ENCODE measurements at places on chromosomes 11 and 22.

DNA sequence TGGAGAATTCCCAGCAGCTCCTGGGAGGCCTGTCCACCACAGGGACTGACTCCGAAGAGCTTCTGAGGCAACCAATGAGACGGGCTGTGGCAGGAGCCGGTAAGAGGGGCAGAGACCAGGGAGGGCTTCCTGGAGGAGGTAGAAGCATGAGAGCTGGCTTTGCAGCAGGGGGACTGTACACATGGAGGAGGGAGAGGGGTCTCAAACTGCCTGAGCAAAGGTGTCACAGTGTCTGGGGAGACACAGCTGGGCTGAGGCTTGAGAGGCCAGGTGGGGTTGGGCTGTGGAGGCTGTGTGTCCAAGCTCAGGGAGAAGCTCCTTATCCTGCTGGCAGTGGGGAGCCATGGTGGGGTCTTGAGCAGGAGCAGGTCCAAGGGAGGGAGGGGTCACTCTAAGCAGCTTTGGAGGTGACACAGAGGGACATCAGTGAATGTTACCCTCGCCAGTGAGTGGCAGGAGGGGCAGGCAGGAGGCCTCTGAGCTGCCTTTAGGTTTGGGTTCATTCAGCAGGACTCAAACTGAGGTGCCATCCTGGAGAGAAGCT is 4.6 kb upstream of the RHOD start:
- DNase-seq, result no peak

DNA sequence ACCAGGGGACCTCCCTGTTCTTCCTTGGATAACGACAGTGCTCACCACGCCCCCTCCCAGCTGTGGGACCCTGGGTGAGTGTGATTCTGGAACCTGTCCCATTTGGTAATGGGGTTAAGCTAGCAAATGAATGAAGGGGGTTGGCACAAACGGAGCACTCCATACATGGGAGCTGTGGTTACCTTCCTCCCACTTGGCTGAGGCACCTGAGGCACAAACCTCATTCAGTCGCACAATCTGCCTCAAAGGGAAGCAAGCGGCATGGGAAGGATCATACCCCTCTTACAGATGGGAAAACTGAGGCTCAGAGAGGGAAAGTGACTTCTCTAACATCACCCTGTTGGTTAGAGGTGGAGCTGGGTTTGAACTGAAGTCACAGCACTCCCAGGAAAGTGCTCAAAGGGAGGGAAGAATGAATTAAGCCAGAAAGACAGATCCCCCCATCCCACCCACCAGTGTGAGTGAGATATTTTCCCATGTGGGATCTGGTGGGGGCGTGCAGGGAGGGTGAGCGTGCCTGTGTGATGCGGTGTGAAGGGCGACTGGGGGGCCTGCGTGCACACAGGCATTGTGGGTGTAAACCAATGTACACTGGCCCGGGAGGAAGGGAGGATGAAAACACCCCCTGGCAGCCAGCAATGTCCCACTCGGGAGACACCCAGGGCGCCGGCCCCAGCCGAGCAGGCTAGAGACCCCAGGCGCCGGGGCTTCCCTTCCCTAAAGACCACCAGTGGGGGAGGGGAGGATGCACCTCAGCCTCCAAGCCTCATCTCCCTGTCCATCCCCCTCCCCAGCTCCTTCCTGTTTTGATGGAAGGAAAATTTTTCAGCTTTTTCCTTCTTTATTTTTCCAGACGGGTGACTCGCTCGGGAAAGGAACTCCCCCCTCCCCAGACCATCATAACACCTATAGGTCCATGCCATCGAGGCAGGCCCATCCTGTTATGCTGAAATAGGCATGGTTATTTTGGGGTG is 8.0 kb upstream of the PDGFB start:
- no peak for DNase-seq

- no peak for DNase-seq
Observed at GRCh38 chr22:30297276-30297990, 8.1 kb upstream of the CASTOR1 start.

DNA sequence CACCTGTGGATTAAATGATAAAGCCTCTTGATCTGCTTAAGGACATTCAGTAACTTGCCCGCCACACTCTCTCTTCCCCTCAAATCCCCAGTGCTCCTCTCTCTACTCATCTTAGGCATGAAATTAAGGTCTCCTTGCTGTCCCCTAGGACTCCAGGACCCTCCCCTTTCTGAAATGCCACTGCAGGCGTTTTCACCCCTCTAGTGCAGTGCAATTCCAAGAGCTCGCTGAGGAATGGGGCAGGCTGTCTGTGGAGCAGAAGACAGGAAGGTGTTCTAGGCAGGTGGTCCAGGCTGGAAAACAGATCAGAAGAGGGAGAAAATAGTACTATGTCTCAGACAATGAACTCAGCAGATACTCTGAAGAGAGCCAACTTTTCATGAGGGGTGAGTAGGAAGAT is 55.8 kb upstream of the ARHGAP42 start:
- no peak for DNase-seq

DNA sequence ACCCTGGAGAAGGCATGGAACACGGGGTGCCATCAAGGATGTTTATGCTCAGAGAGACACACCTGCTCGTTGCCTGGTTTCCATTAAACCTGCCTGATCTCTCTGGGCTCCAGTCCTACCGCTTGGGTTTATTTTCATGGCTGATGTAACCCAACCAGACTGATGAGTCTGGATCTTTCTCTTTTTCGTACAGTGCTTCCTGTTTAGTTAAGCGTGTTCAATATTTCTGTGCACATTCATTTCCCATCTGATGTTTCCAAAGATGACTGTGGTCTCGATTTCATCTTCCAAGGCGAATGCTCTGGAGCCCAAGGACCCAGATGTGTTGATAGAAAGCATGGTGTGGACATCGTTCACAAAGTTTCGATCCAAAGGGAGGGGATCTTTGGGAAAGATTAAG is 84.3 kb downstream of the SNX19 start:
- DNase-seq, result no peak

DNA sequence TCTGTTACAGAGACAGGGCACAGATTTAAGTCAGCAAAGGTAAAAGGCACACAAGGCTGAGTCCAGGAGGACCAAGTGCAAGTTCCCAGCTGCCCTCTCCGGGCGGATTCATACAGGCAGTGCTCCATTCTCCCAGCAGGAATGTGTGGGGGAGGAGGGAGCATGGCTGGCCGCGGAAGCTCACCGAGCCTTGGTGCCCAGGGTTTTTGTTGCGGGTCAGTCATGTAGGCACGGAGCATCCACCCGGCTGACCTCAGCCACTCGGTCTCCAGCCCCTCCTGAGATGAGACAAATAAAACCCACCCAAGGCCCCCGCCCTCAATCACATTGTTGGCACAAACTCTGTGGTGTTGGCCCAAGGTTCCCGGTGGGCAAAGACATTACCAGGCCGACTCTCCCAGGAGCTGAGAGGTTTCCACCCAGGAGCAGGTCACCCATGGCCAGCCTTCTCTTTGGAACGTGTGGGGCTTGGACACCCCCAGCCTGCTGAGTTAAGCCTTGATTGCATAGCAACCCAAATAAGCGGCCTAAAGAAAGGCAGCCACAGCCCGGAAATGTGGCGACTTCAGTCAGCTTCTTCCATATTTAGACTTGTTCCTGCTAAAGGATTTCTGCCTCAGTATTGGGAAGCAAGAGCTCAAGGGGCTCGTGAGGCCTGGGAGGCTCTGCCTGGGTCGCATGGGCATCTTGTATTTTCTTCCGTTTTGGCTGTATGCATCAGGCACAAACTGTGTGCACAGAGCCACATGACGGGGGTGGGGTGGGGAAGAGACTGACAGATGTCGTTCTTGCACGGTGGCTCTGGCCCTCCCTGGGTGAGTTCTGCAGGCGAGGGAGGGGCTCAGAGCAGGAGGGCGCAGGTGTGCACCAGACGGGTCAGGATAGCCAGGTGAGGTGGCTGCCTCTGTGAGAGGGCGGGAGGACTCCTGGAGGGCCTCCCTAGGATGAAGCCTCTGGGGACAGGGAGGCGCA is 63.0 kb downstream of the ARHGAP8 start:
- no peak for DNase-seq

DNA sequence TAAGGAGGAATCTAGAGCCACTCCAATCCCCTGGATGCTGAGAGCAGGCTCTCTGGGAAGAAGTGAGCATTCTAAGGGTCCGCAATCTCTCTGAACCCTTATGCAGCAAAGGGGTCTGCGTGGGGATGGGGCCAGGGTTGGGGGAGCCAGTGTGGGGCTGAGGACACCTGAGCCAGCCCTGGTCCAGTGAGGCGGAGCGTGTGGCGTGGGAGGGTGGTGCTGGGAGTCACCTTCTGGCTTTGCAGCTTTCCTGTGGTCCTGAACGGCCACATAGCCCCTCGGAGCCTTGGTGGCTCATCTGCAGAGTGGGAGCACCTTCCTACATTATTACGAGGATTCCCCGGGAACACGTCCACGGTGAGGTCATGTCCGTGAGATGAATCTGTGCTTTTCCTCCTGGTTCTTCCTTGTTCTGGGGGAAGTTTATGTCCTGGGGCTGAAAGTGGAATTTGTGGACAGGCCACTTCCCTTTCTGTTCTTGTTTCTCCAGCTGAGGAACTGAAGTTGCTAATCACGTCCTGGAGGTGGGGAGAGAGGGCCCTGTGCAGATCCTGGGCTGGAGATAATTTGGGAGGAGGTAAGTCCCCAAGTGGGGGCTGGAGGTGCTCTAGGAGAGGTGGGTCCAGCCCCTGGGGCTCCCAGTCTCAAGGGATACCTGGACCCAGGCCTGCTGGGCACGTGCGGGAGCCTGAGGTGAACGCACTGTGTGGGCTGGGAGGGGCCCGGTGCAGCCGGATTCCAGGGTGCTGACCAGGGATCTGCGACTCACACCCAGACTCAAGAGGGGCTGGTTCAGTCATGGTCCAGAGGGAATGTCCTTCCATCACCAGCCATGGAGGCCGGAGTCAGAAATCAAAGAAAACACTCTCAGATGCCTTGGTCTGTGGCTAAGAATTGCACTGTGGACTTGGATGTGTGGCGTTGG is 6.1 kb downstream of the MRGPRE start:
- DNase-seq, result no peak

GRCh38 chr22:21802056-21802455 is 65.4 kb downstream of the MAPK1 start:
- no peak for DNase-seq

DNA sequence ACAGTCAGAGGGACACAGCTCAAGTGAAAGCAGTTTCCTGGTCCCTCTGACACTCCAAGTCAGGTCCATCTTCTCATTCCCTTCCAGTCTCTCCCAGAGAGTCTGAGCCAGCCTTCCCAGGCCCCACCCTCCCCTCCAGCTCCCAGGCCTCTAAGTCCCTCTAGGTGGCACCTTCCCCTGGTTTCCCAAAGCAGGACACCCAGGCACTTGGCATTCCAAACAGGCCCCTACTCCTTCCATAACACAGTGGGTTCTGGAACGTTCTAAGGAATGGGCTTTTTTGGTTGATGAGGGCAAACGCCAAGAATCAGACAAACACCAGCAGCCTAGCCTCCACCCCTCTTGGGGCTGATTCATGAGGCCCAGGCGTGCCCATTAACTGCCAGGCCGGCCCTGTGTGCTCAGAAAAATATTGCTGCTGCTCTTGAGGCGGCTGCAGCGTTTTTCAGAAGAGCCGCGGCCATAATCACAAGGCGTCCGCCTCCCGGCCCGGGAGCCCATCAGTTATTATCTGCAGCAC is 418.7 kb downstream of the SOX6 start:
- no peak for DNase-seq

GRCh38 chr11:17535488-17535887 is 8.7 kb downstream of the USH1C start:
- DNase-seq, result no peak

DNA sequence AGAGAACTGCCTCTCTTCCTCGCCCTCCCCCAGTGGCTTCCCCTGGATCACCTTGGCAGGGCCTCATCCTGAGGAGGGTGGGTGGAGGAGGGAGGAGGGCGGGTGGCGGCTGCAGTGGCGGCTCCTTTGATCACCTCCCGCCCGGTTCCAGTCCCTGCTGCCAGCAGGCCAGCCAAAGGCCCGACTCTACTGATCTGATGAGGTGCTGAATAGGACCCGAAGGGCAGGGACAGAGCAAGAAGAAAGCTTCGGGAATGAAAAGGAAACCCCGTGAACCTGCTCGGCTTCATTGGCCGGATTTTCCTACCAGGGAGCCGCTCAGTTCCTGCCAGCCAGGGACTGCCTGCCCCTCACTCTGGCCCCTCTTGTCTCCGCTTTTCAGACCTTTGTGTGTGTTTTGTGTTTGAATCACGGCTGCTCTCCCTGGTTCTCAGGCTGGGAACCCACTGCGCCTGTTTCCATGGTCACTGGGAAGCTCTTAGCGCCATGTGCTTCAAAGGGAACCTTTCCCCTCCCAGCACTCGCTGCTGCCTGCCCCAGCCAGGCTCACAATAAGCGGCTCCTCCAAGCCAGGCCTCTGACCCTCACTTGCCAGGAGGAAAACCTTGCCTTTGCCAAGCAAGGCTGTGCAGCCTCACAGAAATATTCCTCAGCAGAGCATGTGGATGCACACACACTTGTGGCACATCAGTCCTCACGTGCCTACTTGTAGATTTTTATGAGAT is 56.8 kb downstream of the C22orf31 start:
- DNase-seq, result peak; percentile 75

- no peak for DNase-seq
Observed at GRCh38 chr22:49075150-49075549, 752.5 kb downstream of the BRD1 start.

DNA sequence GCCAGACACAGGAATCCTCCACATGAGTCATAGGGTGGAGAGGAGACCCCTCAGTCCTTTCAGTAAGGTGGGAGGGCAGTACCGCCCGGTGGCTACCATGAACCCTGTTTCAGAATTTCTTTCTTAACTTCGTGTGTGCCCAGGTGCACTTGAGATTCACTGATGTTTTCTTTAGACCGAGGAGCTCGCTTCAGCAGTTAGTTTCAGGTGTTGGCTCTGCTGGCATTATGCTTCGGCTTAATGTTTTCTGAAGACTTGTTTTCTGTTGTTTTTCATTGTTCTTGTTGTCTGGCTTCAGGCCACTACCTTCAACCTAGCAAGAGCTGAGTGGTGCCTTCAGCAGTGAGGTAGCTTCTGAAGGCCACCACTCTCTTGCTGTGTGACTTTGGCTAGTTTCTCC is 71.5 kb downstream of the BMAL1 start:
- no peak for DNase-seq

DNA sequence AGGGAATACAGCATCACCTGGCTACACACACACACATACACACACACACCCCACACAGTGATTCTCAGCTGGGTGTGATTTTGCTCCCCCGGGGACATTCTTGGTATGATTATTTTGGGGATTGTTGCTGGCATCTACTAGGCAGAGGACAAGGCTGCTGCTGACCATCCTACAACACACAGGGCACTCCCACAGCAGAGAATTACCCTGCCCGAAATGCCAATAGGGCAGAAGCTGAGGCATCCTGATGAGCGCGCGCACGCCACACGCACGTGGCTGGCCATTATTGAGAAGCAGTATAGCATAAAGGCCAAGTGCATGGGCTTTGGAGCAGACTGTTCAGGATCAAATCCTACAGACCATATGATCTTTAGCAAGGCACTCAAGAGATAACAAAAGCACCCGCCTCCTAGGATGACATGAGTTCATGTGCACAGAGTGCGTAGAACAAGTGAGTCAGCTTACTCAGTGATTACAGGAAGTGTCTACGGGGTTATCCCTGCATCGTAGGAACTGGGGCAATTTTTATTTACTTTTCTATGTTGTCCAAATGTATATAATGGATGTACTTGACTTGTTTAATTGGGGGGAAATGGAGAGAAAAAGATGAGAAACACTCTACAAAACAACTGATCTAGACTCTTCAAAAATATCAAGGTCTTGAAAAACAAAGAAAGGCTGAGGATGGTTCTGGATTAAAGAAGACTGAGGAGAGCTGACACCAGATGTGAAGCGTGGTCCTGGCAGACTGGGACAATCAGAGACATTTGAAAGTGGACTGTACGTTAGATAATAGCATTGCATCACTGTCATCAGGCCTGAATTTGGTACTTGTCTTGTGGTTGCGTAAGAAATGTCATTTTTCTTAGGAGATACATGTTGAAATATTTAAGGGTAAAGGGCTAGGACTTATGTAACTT is 7.2 kb upstream of the EHD1 start:
- no peak for DNase-seq
